ENCODE measurements at places on chromosomes 4 and X.

- no peak for DNase-seq
Measured at GRCh38 chr4:128060121-128060698, 902 bp upstream of the LARP1B start.

DNA sequence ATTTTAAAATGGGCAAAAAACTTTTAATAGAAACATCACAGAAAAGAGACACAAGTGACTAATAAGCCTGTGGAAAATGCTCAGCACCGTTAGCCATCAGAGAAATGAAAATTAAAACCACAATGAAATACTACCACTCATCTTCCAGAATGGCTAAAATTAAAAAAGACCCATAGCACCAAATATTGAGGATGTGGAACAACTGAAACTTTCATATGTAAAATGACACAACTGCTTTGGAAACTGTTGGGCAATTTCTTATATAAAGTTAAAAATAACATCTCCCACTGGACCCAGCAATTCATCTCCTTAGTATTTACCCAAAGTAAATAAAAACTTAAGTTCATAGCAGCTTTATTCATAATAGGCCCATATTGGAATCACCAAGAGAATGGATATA is 94.2 kb downstream of the TENM3 start:
- no peak for DNase-seq

DNA sequence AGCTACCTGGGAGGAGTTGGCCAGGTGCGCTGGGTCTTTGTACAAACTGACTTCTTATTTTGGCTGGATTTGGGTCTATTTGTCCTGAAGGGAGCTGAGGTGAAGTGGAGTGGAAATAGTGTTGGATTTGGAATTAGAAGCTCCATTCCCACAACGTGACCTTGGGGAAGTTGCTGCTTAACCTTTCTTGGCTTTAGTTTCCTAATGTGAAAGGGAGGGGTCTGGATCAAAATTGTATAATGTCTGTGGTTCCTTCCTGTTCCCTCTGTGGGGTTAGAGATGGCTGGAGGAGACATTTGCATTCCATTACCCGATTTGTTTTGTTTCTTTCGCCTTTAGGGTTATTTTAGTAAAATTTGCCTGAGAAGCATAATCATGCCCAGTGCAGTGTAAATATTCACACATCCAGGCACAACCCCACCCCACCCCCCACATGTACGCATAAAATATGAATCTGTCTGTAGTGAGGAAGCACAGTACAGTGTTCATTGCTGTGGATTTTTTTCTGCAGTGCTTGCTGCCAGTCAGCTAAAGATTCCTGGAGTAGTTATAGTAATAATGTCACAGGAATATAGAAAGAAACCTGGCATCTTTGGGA is 21.5 kb downstream of the JADE1 start:
- no peak for DNase-seq

GRCh38 chrX:50768801-50769200 is 45.2 kb downstream of the SHROOM4 start:
- no peak for DNase-seq

DNA sequence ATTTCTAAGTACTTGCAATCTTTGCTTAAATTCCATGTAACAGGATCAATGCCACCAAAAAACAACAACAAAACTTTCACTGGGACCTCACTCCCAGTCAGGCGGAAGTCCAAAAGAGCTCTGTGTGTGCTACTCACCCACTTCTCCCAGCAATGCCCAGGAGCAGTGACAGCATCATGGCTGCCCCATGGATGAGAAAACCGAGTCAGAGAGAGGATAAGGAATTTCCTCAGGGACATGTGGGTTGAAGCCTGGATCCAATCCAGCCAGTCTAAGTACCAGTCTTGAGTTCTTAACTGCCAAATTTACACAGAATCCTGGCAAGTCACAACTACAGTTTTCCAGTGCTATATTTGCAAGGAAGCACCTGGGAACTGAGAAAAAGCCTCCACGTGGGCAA is 64.5 kb downstream of the STX18 start:
- DNase-seq, result no peak

DNA sequence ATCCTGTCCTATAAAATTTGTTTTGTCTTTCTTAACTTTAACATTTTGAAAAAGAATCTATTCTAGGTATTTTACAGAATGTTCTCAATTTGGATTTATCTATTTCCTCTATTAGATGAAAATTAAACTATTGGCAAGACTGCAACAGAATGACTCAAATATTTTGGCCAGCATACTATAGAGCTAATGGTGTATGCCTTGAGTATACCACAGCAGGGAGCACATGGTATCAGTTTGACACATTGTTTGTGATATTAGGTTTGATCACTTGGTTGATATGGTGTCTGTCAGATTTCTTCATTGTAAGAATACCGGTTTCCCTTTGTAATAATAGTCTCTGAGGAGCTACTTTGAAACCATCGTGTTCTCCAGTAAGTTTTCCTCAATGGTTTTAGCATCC is 87.8 kb upstream of the NPNT start:
- no peak for DNase-seq

- DNase-seq, result no peak
Measured at GRCh38 chr4:6452897-6453687, 19.3 kb downstream of the PPP2R2C start.

- no peak for DNase-seq
Measured at GRCh38 chrX:39324233-39324930, 523.1 kb downstream of the MID1IP1 start.

GRCh38 chr4:26275281-26275680 is 45.5 kb upstream of the RBPJ start:
- DNase-seq, result no peak

- DNase-seq, result no peak
Measured at GRCh38 chr4:8336412-8337075, 67.0 kb downstream of the HTRA3 start.

DNA sequence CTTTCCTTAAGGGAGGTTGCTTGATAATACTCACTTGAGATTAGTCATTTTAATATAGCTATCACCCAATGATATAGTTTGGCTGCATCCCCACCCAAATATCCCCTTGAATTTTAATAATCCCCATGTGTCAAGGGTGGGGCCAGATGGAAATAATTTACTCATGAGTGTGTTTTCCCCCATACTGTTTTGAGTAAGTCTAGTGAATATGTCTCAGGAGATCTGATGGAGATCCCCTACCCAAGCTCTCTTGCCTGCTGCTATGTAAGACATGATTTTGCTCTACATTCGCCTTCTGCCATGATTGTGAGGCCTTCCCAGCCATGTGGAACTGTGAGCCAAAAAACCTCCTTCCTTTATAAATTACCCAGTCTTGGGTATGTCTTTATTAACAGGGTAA is 539.7 kb upstream of the GRID2 start:
- DNase-seq, result no peak

DNA sequence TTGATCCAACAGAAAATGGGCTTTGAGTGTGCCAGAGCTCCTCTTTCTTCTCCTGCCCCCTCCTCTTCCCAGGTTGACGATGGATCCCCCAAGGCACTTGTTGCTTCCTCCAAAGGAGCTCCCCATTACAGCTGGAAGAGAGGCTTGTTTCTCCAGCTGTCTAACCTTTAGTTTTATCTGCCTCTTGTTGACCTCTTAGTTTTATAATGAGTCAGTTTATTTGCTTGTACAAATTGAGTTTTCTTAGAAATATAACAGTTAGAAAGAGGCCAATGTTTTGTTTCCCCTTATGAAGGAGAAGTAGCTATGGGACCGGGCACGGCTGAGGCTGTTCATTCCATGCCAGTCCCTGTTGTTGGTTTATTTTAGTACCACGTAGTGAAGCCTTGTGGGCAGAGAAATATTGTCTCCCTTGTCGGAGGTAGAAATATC is 158.2 kb downstream of the SPRY1 start:
- DNase-seq, result no peak

DNA sequence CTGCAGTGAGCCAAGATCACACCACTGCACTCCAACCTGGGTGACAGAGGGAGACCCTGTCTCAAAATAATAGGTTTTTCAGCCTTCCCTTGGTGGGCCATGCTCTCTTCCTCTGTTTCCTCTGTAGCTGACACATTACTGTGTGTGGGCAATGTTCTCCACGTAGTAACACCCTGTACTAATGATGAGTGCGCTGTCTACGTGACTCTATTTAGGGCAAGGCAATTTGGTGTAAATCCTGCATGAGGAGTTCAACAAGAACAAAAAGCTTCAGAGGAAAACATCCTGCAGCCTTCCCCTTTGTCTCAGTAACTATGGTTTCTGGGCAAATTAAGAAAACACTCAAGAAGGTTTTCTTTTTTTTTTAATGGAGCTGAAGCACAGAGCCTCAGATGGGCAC is 24.4 kb upstream of the JAKMIP1 start:
- no peak for DNase-seq

DNA sequence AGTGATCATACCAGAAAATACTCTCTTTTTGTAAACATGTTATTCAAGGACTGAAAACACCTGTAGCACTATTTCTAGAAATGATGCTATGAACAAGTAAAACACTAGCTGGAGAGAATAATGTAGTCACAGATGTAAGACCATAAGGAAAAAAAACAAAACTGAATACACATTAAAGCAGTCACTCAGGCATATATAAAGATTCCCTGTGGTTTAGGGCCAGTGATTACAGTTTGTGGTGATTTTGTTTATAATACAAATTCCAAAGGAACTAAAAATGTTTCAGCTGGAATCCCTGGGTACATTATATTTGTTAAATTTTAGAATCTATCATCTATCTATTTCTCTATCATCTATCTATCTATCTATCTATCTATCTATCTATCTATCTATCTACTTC is 777.8 kb upstream of the FRG1 start:
- DNase-seq, result no peak

- peak; percentile 45 for DNase-seq
Measured at GRCh38 chr4:41146716-41147506, 67.4 kb downstream of the APBB2 start.

GRCh38 chr4:48058617-48059530 is 42.3 kb downstream of the NIPAL1 start:
- DNase-seq, result no peak

DNA sequence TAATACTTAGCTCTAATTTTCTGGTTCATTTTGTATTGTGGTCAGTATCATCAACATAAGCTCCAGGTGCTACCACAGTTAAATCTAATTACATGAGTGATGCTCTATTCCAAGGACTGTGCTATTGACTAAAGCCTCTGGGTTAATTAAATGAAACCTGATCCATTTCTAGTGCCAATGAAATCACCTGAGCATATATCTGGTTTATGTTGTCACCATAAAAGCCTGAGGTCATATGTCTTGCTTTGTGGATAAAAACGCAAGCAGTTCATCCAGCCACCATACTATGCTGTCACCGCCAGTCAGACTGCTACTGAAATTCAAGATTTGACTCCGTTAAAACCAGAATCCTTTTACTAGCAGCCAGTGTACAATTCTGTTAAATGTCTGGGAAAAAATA is 64.2 kb upstream of the ZNF518B start:
- no peak for DNase-seq

GRCh38 chr4:172169871-172170270 is 356.7 kb downstream of the GALNTL6 start:
- DNase-seq, result no peak

DNA sequence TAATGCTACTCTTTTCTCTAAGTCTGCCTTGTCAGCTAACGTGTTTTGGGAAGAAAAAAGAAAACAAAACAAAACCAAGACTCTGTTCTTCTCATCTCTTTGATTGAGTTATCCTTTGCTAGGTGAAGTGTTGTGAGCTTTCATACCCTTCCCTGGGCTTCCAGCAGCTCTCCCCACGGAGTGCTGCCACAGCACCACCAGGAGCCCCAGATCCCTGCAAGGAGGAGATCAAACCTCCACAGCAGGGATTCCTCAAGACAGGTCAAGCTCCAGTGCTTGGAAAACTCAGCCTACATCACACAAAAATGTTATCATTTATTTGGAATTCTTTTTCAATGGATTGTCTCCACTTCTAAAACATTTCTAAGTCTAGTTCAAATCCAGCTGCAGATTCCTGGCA is 1981.9 kb upstream of the TENM3 start:
- no peak for DNase-seq

GRCh38 chr4:56371426-56372220 is 15.7 kb downstream of the AASDH start:
- no peak for DNase-seq

DNA sequence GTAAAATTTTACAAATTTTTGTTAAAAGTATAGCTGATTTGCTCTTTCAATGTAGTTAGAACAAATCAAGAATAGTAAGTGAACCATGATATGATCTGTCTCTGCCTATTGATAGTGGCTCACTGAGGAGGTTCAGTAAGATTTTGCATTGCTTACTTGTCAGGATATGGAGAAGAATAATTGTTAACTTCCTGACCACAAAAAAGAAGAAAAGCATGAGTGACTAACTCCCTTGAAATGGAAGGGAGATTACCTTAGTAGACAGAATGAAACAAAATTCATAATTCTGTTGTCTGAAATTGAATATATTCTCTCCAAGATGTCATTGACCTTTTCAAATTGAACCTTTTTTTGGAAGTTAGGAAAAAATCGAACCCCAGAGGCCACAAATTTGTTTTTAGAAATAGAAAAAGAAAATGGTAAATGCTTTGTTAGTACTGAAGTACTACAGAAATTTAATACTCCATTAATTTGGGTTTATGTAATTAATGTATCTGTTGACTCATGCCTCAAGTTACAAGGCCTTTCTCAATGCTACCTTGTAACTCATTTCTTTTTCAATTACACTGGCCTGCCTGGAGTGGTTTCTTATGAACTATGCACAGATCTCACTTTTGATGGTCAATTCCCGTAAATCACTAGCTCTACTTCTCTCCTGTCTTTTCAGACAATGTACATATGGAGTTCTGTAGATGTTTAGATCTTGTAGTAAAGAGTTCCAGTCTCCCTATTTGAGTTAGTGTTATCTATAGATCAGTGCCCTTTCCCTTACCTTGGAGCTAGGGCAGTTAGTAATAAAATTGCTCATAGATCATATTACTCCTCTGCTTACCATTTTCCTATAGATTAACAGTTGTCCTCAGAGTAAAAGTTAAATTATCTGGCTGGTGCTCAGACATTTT is 139.3 kb downstream of the TLL1 start:
- no peak for DNase-seq

DNA sequence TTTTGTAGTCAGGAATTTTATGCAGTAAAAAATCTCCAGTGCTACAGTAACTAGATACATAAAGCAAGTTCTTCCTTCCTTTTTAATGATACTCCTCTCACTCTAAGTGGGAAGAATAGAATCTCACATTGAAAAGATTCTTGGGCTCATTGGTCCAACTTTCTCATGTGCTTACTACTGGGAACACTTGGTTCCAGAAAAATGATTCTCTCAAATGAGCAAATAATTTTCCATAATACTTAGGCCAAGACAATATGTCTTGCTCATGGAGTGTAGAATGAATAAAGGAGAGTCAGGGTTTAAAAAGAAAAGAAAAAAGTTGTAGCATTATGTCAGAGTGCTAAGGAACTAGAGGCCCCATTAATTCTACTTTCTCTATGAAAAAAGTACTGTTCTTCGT is 197.8 kb downstream of the RASL11B start:
- no peak for DNase-seq

- no peak for DNase-seq
Measured at GRCh38 chr4:182418054-182418734, 175.0 kb downstream of the TENM3 start.

DNA sequence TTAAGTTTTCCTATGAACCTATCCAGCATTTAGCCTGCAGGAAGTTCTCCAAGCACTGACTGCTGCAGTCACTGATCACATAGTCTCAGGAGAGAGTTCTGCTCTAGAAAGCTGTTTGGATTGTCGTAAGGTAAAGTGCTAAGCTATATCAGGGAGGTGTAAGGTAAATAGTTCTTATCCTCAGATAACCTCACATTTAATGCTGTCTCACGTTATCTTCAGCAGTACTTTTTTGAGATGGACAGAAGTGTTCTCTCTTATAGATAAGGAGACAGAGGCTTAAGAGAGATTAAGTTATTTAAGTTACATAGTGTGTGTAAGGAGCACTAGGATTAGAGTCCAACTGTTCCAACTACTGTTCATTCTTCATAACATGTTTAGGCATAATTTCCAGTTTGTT is 77.9 kb downstream of the STIM2 start:
- DNase-seq, result no peak

Data from H9 (cell line).